Heart right ventricle (tissue), 16 donors: ENCODE measurements at places on chromosomes 3 and 15. TPM values are rescaled to one million over a fixed set of nuclear protein-coding genes. Genes with fewer than 3 reads are reported as not detected.

- H3K4me1 ChIP-seq: peaks cover 26% of the 10 kb centered on the region
- DNase-seq: no peak
- no peak overlapping the region for H3K27ac ChIP-seq
- H3K36me3 ChIP-seq: no peaks in the 10 kb centered on the region
- H3K4me3 ChIP-seq: no peak overlapping the region
Observed at GRCh38 chr3:29144361-29144760, 136.5 kb upstream of the RBMS3 start.

DNA sequence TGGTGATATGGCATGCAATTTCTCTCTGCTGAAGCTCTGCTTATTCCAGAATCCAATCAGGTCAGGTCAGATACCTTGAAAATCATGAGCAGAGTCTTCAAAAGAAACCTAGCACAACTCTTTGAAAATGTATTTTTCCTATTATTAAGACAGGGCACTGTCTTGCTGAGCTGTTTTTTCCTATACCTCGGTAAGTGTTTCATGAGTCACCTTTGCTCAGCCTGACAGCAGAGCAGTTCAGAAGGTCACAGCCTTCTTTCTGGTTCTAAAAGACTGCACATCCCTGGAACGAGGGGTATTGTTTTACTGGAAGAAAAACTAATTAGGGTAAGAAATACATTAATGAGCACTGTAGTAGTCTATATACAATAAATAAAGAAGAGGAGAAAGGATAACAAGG is 422.0 kb downstream of the SOX2 start:
- no peaks in the 10 kb centered on the region for H3K27me3 ChIP-seq
- H3K4me1 ChIP-seq: no peaks in the 10 kb centered on the region
- H3K27ac ChIP-seq: no peak overlapping the region
- H3K4me3 ChIP-seq: no peak overlapping the region

- H3K4me3 ChIP-seq: no peak overlapping the region
- no peak for DNase-seq
- no peak overlapping the region for H3K27ac ChIP-seq
- no peaks in the 10 kb centered on the region for H3K36me3 ChIP-seq
- H3K27me3 ChIP-seq: no peaks in the 10 kb centered on the region
- H3K4me1 ChIP-seq: no peaks in the 10 kb centered on the region
Observed at GRCh38 chr3:99747915-99748314, 69.7 kb upstream of the CMSS1 start.

DNA sequence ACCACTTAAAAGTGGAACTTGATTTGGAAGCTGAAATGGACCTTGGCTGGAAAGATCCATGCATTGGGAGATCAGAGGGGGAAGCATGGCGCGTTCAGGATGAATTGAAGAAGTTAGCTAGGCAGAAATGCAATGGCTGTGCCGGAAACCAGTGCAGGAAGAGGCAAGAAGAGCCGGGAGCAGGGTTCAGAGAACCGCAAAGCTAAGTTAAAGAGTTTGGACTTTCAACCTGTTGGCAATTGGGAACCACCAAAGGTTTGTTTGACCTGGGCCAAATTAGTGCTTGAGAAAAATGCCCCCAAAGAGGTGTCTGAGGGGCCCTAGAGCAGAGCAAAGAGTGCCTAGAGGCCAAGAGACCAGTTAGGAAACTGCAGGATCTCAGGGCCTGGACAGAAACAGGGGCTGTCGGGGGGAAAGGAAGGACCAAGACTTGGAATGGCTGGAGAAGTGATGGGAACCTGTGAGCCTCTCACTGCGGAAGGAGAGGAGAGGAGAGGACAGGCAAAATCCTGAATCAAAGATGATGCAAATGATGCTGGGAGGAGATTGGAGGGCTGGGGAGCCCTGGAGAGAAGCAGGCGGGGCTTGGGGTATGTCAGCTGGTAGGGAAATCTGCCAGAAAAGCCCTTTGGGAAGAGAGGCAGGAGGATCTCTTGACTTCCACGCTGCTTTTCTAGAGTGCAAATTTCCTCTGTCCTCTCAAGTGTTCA is 49.3 kb downstream of the FAM174B start:
- H3K27me3 ChIP-seq: no peaks in the 10 kb centered on the region
- no peak overlapping the region for H3K4me3 ChIP-seq
- H3K27ac ChIP-seq: no peak overlapping the region
- H3K36me3 ChIP-seq: no peaks in the 10 kb centered on the region

DNA sequence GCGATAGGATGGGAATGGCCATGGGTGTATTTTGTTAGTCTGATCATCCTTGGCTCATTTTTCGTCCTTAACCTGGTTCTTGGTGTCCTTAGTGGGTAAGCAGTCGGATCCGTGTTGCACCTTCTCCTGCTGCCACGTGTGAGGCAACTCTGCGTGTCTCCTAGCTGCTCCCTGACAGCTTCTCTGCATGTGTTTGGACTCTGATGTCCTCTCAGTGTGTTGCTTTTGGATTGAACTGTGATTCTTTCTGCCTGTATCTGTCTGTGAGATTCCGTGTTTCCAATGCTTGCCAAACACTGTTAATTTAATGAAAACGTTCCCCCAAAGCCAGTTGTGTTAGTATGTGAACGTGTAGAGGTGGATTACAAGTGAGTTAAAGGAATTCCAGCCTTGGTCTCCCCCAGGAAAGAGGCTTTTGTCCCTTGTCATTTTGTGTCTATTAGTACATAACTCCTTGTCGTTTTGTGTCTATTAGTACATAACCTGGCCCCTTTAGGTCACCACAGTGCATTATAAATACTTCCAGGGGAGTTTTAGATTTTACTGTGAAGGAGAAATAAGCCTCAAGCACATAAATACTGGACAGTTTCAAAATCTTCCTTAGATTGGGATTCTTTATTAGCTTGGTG is 172.4 kb downstream of the CHDH start:
- H3K27ac ChIP-seq: no peak overlapping the region
- no peak overlapping the region for H3K4me3 ChIP-seq
- no peaks in the 10 kb centered on the region for H3K36me3 ChIP-seq
- no peaks in the 10 kb centered on the region for H3K4me1 ChIP-seq

DNA sequence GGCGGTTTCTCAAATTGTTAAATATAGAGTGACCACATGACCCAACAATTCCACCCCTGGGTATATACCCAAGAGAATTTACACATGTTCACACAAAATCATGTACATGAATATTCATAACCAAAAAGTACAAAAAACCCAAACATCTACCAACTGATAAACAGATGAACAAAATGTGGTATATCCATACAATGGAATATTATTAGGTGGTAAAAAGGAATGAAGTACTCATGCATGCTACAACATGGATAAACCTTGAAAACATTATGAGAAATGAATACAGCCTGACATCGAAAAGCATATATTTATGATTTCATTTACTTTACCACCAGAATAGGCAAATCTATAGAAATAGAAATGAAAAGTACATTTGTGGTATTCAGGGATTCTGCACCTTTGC is 7.4 kb downstream of the PLCB2 start:
- H3K27ac ChIP-seq: no peak overlapping the region
- no peaks in the 10 kb centered on the region for H3K27me3 ChIP-seq
- H3K4me3 ChIP-seq: no peak overlapping the region
- DNase-seq: no peak
- no peaks in the 10 kb centered on the region for H3K36me3 ChIP-seq

DNA sequence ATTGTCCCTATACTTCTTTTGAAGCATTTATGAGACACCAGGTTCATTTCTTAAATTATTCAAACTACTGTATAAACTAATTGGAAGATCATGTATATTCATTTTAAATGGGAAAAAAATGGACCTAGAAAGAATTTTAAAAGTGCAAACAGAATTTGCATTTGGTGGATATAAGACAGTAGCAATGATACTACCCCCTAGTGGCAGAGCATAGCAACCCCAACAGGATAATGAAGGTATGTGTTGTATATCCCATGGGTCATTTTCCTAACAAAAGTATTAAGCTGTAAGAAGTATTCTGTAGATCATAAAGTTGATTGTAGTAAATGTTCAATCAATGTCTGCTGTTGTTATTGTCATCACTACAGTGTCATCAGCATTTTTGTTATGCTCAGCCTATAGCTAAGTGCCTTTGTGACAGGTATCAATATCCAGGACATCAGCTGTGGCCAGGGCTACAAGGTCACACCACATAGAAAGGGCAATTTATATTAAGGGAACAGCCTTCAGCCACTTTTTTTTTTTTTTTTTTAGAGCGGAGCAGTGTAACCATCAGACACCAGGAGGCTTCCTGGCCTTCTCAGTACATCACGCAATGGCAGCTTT is 175.8 kb downstream of the FOXB1 start:
- H3K4me3 ChIP-seq: no peak overlapping the region
- DNase-seq: no peak
- peaks cover 11% of the 10 kb centered on the region for H3K27me3 ChIP-seq
- H3K27ac ChIP-seq: no peak overlapping the region
- no peaks in the 10 kb centered on the region for H3K4me1 ChIP-seq

- no peak for DNase-seq
- H3K4me1 ChIP-seq: no peaks in the 10 kb centered on the region
- H3K36me3 ChIP-seq: no peaks in the 10 kb centered on the region
Observed at GRCh38 chr3:170815340-170815739, 54.7 kb downstream of the RPL22L1 start.

DNA sequence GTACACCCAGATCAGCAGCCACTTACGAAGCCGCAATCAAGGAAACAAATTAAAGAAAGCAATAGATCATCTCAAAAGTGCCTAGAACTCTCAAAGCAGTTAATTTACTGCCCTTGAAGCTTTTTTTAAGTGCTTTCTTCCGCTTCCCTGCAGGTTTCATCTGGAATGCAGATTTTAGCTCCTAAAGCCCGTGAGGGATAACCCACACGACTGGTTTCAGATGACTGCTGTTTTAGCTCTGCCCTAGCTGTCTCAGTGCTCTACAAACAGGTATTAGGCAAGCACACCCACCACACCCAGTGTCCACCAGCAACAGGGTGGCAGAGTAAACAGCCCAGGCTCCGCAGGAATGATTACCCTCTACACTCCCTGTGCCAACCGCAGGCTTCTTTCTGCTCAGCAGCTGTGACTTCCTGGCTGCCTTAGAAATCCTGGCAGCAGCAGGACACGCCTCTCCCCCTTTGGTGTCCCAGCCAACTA is 126.0 kb downstream of the FMN1 start:
- no peaks in the 10 kb centered on the region for H3K36me3 ChIP-seq
- DNase-seq: peak; percentile 19
- H3K4me3 ChIP-seq: no peak overlapping the region
- no peaks in the 10 kb centered on the region for H3K4me1 ChIP-seq
- no peaks in the 10 kb centered on the region for H3K27me3 ChIP-seq
- H3K27ac ChIP-seq: no peak overlapping the region

SEMA5B gene
- total RNA-seq: 3.7 TPM

DPPA2 gene
- total RNA-seq: not detected

CHRNA5 gene
- 3.9 TPM for total RNA-seq

MORC1 gene
- total RNA-seq: not detected

MAGEF1 gene
- total RNA-seq: 27.8 TPM

ABI3BP gene
- 26.4 TPM for total RNA-seq

SETD5 gene
- 51.8 TPM for total RNA-seq

RASL12 gene
- total RNA-seq: 15.0 TPM

ZPLD1 gene
- not detected for total RNA-seq
